ENCODE measurements at places on chromosomes 12 and 14. TPM values are rescaled to one million over a fixed set of nuclear protein-coding genes. Genes with fewer than 3 reads are reported as not detected.

Gene OR4K15
- not detected for total RNA-seq

- no peak for DNase-seq
Measured at GRCh38 chr14:94157197-94157596, 16.9 kb upstream of the PPP4R4 start.

DNA sequence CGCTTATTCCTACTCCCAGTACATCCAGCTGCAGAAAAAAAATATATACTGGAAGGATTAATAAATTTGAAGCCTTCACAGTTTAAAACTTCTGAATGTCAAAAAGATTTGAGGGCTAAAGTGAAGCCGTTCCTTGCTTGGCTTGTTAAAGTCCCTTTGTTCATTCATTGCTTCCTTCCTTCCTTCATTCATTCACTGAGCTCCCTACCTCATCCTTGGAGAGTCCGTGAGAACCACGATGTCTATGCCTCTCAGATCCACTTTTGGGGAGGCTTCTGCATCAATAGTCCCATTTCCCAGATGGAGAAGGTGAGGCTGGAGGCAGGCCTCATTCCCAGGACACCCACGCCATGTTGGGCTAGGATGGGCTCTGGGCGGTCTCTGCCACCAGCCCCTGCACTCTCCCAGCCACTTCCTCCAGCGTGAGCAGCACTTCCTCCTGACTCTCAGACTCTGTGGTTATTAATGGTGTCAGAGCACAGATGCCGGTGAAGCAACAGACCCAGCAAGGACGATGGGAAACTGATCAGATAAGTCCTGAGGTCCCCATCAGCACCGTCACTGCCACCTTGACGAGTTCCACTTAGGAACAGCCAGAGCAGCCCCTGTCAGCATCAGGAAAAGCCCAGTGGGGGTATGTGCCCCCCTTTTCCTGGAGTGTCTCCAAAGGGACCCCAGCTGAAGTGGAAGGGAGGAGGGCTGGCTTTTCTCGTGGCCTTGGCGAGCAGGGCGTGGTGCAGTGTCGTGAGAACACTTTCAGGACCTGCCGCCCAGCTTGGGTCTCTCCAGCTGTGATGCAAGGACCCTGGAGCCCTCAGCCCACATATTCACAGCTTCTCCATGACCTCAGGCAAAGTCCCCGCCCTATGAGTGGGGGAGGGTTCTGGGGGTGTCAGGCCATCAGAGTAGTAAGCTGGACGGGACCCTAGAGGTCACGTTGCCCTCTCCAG is 21.2 kb downstream of the ASB2 start:
- DNase-seq: peak; percentile 85

DNA sequence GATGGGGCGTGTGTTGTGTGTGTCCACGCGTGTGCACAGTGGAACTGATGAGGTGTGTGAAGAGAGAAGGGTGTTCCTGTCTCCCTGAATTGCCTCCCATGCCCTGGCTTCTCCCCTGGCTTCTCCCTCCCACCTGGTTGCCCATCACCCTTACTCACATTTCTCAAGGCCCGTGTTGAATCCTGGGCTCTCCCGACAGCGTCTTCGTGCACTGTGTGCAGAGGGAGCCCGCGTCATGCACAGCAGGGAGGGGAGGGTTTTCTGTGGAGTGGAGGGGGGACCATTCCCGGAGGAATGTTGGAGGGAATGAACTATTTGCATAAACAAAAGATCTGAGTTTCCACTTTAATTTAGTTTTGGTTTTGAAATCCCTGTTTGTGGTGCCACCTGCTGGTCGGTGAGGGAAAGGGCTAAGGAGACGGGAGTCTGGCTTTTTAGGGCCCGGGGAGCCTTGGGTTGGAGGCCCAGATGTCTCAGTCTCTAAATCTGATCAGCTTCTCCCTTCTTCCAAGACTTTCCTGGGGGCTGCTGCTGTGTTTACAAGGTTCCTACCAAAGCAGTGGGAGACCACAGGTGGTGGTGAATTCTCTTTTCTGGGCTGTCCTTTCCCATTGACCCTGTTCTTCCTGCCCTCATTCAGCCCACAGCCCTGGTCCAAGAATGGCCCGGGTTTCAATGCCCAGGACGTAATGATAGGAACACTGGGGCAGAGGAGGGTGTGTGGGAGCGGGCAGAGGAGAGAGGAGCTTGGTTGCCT is at the start of gene C1R:
Gene C1R, minus strand, starts transcription at position 217 of the 757 bp plus-strand sequence. Its CDS starts 57 bp downstream, at position 160.
- peak; percentile 72 for DNase-seq

Gene SIVA1
- 104 TPM for total RNA-seq

GRCh38 chr14:105050551-105050897 is 14.7 kb downstream of the GPR132 start:
- no peak for DNase-seq

DNA sequence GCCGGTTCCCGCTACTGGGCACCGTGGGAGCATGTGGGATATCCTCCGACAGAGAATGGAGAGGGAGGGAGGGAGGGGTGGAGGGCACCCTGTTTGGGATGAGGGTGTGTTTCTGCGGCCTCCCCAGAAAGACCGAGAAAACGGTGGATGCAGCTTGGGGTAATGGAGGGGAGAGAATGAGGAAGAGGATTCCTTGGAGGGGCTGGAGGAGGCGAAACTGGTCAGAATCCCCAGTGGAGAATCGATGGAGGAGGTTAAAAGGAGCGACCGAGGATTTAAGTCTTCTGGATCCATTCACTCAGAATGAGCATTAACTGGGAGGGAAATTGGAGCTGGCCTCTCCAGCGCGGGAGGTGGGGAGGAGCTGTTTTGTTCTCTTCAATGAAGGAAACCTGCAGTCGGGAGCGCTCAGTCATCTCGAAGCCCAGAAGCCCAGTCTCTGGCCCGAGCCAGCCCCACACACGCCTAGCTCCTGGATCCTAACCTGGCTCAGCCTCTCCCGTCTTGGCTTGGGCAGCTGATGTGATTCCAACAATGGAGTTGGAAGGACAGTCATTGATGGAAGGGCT is 581 bp downstream of the ARG2 start:
- no peak for DNase-seq

GRCh38 chr12:131067981-131068851 is 114.5 kb downstream of the ADGRD1 start:
- DNase-seq: no peak

Gene MYF5
- not detected for total RNA-seq

- no peak for DNase-seq
Measured at GRCh38 chr14:56394826-56395530, 184.6 kb upstream of the TMEM260 start.

Data from CD8-positive, alpha-beta T cell (primary cell).